ENCODE measurements at places on chromosomes 5 and 9.

GRCh38 chr5:32542216-32543059 is 42.9 kb upstream of the SUB1 start:
- DNase-seq: peak; percentile 35

- DNase-seq: no peak
Observed at GRCh38 chr5:2631758-2632157, 119.7 kb downstream of the IRX2 start.

- no peak for DNase-seq
Observed at GRCh38 chr5:176133877-176134276, 104.3 kb upstream of the SIMC1 start.

GRCh38 chr9:135343837-135344522 is 135.6 kb upstream of the PPP1R26 start:
- peak; percentile 18 for DNase-seq

DNA sequence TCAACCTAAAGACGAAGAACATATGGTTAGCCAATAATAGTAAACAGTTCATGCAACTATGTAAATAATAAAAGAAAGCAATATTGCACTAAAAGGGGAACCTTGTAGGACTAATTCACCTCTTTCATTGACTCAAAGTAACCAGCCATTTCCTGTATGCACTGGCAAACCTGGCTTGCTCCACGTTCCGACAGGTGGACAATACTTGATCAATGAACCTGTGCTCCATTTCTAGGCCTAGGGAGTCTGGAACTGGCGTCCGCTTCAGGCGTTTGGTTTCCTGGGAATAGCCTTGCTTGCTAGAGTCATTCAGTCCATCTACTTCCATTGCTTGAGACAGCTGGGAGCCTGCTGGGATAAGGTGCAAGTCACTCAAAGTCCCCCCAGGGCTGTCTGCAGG is 41.6 kb downstream of the PTAR1 start:
- DNase-seq: no peak

GRCh38 chr5:55821731-55822512 is 29.2 kb upstream of the IL31RA start:
- peak; percentile 3 for DNase-seq

DNA sequence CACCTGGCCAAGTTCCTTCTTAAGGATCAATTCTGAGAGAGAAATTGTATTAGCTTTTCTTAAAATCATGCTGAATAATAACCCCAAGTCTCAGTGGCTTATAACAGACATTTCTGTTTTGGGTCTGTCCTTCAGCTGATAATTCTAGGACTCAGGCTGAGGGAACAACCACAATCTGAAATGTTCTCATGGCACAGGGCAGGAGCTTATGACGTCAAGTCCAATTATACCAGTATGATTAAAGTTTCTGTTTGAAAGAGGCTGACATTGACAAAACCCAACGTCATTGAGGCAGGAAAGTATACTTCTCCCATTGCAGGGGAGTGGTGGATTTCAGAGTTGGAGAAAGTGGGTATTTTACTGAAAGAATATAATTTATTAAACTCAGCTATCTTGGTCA is 21.8 kb downstream of the CENPH start:
- no peak for DNase-seq

DNA sequence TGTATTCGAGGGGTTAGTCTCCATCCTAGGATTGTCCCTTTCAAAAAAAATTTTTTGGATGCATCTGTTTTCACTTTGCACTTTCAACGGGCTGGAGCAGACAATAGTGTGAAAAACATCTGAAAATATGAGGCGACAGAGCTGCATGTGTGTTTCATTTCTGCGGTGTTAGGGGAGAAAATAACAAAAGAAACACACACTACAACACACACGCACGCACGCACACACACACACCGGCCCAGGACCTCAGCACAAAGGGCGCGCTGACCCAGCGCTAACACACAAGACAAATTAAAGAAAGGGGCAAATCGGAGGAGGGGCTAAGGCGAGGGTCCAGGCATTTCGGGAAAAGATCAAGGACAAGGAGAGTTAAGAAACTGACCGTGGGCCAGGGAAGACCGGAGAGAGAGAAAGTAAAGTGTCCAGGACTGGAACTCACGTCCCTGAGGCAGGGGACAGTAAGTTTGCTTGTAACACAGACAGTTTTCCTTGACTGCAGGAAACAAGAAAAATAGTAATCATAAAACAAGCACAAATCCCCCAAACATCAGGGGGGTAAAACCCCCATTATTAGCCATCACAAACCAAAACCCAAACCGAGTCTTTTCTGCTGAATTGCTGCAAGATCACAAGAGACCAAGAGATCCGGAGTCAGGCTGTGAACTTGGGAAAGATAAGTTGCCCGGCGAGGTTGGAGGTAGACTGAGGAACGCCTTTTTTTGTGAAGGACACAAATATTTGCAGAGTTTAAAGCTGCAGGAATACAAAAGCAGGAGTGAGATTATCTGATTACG is 302.1 kb downstream of the PARP8 start:
- no peak for DNase-seq

DNA sequence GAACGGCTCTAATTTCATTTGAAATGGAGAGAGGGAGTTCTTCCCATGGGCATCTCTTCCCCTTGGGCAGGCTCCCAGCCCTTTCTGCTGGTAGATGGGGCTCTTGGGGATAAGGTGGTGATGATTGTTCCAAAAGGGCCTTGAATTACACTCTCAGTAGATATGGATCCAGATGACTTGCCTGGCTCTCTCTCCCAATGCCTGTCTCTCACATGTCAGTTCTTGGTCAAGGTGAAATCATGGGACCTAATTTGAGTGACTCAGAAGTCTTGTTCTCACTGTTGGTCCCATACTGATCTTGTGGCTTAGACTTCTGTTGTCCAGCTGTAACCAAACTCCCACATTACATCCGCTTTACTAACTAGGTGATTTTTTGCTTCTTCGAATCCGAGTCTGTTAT is 317.0 kb upstream of the RFX3 start:
- DNase-seq: no peak

DNA sequence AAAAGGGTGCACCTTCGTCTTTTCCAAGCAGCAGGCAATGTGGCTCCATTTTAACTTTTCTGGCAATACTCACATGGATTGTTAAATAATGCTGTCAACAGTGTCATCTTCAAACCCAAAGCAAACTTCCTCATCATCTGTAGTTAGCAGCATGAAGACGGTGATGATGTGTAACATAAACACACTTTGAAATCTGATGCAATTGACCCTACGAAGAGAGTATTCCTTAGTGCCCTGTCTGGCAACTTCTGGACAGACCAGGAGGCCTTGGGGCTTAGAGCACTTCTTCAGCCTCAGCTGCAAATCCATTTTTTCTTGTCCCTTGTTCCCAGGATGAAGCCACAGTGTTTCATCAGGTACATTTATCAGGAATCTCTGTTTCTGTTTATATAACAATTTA is 149.1 kb downstream of the GHR start:
- no peak for DNase-seq

GRCh38 chr5:157624144-157624543 is 28.1 kb downstream of the SOX30 start:
- DNase-seq: no peak

DNA sequence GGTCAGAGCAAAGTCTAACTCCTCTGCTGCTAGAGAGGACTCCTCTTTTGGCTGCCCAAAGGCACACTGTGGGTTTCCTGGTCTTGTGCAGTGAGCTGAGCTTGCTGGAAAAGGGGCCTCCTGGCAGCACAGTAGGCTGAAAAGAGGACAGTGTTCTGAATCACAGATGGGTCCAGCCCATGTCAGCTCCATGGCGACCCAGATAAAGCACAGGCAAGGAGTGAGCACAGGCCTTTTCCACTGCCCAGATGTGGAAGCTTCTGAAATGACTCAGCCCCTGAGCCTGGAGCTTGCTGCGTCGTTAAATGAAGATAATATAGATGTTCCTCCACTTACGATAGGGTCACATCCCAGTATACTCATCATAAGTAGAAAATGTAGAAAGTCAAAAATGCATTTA is 8.1 kb downstream of the CCDC180 start:
- no peak for DNase-seq

GRCh38 chr5:68274847-68275651 is 59.5 kb downstream of the PIK3R1 start:
- DNase-seq: peak; percentile 75

GRCh38 chr5:121189342-121190305 is 662.1 kb upstream of the FTMT start:
- no peak for DNase-seq

DNA sequence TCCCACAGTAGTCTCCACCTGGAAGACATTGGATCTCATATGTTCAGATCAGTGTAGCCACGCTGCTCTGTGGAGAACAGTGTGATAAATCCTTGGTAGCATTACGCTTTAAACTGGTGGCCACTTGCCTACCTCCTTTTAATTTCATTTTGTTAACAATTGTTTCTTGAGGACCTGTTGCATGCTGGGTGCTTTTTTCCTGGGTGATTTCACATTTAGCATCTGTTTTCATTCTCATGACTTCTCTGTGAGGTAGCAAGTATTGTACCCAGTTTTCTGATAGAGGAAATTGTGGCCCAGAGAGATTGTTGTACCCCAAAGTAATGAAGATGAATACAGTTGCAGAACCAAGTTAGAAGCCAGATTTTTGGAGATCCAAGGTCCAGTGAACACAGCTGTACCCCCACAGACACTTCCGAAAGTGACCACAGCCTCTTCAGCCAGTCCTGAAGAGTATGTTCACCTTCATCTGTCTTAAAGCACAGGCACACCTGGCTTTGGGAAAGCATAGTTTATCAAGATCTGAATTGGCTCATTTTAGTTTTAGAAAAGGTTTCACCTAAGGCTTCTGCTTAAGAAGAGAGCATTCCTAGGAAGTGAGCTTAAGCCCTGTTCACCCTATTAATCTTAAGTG is 75.2 kb downstream of the F2RL2 start:
- DNase-seq: no peak

DNA sequence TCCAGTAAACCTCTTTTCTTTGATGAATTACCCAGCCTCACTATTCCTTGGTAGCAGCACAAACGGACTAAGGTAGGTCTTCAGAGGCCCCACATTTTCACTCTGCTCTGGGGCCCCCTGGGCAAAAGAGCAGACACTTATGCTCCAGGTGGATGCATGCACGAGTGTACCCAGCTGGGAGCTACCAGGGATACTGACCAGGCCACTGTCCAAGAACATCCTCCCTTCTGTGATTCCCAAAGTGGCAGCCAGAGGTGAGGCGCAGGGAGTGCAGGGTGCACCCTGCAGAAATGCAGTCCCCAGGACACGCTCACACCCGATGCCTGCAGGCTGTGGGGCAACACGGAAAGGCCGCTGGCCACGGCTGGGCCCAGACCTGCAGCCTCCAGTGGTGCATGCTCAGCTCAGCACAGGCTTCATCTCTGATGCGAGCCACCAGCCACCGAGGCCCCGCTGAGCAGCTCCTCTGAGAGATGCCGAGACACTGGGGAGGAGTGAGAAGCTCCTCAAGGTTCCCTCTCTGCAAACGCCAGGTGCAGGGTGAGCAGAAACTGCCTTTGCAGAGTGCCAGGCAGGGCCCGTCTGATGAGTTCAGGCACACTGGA is 48.1 kb upstream of the OLFM1 start:
- no peak for DNase-seq

DNA sequence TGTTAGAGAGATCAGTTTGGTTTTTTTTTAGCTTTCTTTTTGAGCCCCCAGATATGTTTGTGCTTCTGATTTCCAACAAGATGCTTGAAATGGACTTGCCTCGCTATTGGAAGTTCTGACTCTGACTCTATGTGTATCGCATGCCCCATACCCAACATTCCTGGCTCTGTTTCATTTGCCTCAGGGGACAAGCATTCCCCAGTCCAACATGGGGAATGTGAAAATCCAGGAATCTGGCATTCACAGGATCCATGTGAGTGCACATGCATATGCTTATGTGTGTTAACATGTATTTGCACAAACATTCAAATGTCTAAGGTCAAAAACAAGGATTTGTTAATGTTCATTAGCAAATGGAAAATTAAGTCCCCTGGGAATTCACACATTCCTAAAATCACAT is 233.9 kb downstream of the TLR4 start:
- no peak for DNase-seq

DNA sequence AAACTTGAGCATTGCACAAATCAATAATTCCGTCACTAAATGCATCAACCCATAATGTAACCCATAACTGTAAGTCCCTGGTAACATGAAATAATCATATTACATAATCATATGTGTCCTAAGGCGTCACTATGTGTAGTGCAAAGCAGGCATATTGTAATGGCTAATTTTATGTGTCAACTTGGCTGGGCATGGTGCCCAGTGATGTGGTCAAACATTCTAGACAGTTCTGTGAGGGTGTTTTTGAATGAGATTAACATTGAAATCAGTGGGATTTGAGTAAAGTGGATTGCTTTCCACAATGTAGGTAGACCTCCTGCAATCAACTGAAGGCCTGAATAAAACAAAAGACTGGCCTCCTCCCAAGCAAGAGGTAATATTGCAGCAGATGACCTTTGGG is 794.4 kb upstream of the ACO1 start:
- DNase-seq: no peak

- DNase-seq: no peak
Observed at GRCh38 chr5:79849486-79850315, 141.4 kb downstream of the MTX3 start.

DNA sequence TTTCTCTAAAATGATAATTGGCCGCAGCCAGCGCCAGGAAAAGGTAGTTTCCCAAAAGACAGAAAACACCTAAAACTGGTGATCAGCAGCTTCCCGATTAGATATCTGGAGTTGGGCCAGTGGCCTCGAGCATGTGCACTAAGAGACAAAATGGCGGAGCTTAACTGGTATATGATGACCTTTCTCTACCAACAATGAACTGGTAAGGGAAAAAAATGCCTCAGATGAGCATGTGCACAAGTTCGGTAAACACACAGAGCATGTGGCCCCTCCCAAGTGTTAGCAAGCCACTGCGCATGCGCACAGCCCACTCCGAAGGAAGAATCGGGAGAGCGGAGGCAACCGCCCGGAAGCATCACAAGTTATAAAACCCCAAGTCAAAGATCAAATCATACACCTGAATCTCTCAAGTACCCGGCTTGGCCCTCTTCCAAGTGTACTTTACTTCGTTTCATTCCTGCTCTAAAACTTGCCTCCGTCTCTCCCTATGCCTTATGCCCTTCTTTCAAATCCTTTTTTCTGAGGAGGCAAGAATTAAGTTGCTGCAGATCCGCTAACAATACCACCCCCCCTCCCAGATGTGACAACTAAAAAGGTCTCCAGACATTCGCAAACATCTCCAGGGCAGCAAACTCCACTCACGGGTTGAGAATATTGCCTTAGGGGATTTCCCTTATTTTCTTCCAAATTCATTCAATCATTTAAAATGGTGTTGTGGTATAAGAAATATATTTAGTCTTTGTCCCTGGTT is 15.0 kb upstream of the PTBP3 start:
- peak; percentile 79 for DNase-seq

GRCh38 chr5:133897431-133897830 is 71.0 kb downstream of the C5orf15 start:
- no peak for DNase-seq

DNA sequence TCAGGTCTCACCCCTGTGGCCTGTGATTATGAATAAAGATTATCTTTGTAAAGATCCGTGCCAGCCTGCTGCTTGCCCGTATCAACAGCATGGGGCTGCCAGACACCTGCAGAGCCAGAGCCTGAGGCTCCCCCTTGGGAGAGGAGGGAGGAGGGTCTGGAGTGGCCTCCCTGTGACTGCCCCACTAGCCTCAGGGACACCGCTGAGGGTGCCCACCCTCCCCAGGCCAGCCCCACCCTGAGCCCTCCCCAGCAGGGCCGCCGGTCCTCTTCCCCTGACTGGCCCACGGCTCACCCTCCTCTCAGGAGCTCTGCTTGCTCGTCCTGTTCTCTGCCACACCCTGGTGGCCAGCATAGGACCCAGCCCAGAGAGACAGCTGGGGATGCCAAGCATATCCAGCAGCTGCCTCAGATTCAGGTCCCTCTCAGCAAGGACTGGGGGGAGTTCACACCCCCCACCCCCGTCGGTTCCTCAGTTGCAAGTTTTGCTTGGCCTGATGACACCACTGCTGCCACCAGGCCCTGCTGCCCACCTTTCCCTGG is 1.9 kb downstream of the SSNA1 start:
- no peak for DNase-seq

- no peak for DNase-seq
Observed at GRCh38 chr9:95124582-95125367, 192.7 kb downstream of the FANCC start.

Data from CD4-positive, alpha-beta T cell treated with Interleukin-17A for 1 hour (primary cell).